Activated gamma-delta T cell (primary cell): ENCODE measurements at places on chromosomes 16 and 17.

GRCh38 chr17:76752006-76752405 lies 14.1 kb downstream of the MFSD11 start:
- DNase-seq: no peak

GRCh38 chr17:51000835-51001638 lies 119.6 kb downstream of the SPAG9 start:
- DNase-seq: no peak

GRCh38 chr17:5598457-5598856 lies 14.1 kb upstream of the NLRP1 start:
- DNase-seq: no peak

- no peak for DNase-seq
These were observed 16.0 kb downstream of the ZBTB4 start for GRCh38 chr17:7463372-7463846.

- no peak for DNase-seq
These were observed 2.5 kb upstream of the ARL6IP1 start for GRCh38 chr16:18803569-18804462.

GRCh38 chr17:72370819-72371218 lies 250.0 kb downstream of the SOX9 start:
- no peak for DNase-seq

GRCh38 chr17:72219137-72219823 lies 98.5 kb downstream of the SOX9 start:
- no peak for DNase-seq

GRCh38 chr16:693766-694165 lies 3.6 kb upstream of the WDR24 start:
- DNase-seq: no peak

- no peak for DNase-seq
These were observed 1.9 kb upstream of the STUB1 start for GRCh38 chr16:678209-678857.

GRCh38 chr17:43171586-43172487 lies 823 bp downstream of the NBR1 start:
- no peak for DNase-seq
